ENCODE measurements at places on chromosomes 7 and 10. TPM values are rescaled to one million over a fixed set of nuclear protein-coding genes. Genes with fewer than 3 reads are reported as not detected.

The HTR5A gene
- not detected for polyA plus RNA-seq

The MYL10 gene
- not detected for polyA plus RNA-seq

The NXPH1 gene
- polyA plus RNA-seq, result not detected

The CPVL gene
- 6.5 TPM for polyA plus RNA-seq

The CUBN gene
- polyA plus RNA-seq, result 0.18 TPM

The C10orf67 gene
- not detected for polyA plus RNA-seq

The PLCE1 gene
- 22.7 TPM for polyA plus RNA-seq

The FAM25G gene
- not detected for polyA plus RNA-seq

The BMI1 gene
- 22.0 TPM for polyA plus RNA-seq

The MMS19 gene
- polyA plus RNA-seq, result 55.3 TPM

The PIP gene
- not detected for polyA plus RNA-seq

The LOXL4 gene
- polyA plus RNA-seq, result not detected

The ITPRID1 gene
- polyA plus RNA-seq, result not detected

The UBE2D1 gene
- 9.7 TPM for polyA plus RNA-seq

The PYROXD2 gene
- polyA plus RNA-seq, result 12.2 TPM

The CPED1 gene
- polyA plus RNA-seq, result 2.5 TPM

The SPDYE6 gene
- polyA plus RNA-seq, result not detected

The HOXA1 gene
- polyA plus RNA-seq, result 0.49 TPM

The PRR15 gene
- 155 TPM for polyA plus RNA-seq

The PCLO gene
- polyA plus RNA-seq, result 2.9 TPM

The LIPM gene
- polyA plus RNA-seq, result not detected

The PON1 gene
- polyA plus RNA-seq, result not detected

The PRKAR2B gene
- 12.9 TPM for polyA plus RNA-seq

The PLAU gene
- 11.1 TPM for polyA plus RNA-seq

The IFIT3 gene
- polyA plus RNA-seq, result 16.2 TPM

The MACC1 gene
- 75.0 TPM for polyA plus RNA-seq

The VGF gene
- not detected for polyA plus RNA-seq

The AMZ1 gene
- 0.07 TPM for polyA plus RNA-seq

The POLR2J2 gene
- polyA plus RNA-seq, result 1.1 TPM
